Activated T-cell treated with anti-CD3 and anti-CD28 coated beads, Interleukin-2, amount 50 U/mL, for 72 hours (primary cell): ENCODE measurements at places on chromosomes 13 and 19. TPM values are rescaled to one million over a fixed set of nuclear protein-coding genes. Genes with fewer than 3 reads are reported as not detected.

DNA sequence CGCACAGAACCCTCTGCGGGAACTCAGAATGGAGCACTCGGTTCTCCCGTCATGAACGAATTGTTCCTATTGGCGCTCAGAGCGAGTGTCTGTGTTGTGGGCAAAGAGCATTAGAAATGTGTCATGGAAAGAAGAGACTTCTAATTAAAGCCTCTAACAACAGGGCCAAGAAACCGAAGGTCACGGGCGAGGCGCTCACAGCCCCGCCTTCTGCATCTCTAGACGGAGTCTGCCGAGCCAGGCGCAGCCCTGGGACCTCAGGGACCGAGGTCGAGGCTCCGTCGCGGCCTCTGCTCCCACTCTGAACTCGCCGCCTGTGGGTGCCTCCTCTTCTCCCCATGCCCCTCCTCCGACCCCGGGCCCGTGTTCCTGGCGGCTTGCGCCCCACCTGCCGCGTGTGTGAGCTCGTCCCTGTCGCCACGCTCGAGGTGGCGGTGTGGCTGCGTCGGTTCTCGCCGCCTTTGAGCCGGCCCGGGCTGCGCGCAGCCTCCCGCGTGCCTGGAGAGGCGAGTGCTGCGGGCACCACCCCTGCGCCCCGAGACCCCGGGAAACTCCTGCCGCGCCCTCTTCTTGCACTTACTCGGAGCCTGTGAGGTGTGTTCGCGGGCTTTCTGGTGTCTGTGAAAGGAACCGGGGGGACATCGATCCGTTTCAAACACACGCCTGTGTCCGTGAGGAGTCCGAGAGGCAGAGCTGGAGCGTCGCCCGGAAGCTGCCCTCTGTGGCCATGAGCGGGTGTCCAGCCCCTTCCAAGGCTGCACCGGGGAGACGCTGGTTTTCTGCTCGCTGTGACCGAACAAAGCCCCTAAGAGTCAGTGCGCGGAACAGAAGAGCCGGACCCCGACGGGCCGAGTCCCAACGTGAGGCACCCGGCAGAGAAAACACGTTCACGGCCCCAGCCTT, 45.4 kb upstream of the SPACA7 start:
- no peak overlapping the region for H3K27ac ChIP-seq
- no peaks in the 10 kb centered on the region for H3K36me3 ChIP-seq
- no peak for DNase-seq
- no peak overlapping the region for H3K4me3 ChIP-seq

DNA sequence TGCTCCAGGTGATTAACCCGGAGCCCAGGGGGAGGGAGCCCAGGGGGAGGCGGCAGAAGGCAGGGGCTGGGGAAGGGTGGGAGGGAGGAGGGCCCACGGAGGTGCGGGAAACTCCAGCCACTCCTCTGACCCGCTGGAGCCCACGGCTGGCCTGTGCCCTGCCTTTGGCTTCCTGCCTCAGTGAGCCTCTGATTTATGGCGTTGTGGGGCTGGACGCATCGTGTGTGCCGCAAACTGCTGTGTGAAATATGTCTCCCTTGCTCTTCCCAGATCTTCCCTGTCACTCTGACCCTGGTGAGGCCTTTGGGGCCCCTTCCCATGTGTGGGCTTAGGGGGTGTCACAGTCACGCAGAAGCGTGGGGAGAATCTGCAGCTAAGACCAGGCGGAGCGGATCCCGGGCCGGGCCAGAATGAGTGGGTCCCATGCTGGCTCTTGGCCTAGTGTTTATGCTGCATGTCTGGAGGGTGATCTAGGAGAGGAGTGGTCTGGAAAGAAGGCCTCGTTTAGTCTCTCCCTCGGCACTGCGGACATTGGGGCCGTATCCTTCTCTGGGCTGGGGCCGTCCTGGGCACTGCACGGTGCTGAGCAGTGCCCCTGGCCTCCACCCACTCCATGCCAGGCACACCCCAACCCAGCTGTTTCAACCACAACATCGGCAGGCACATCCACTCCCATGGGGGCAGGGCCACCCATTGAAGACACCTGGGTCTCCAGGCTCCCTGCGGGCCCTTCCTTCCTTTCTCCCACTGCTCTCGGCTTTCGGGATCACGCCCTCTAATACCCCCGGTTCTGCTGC, 123.0 kb downstream of the KDM4B start:
- H3K36me3 ChIP-seq: peaks cover 2% of the 10 kb centered on the region
- H3K4me3 ChIP-seq: no peak overlapping the region
- no peak for DNase-seq
- no peaks in the 10 kb centered on the region for H3K27me3 ChIP-seq

- no peak overlapping the region for H3K27ac ChIP-seq
- no peak overlapping the region for H3K4me3 ChIP-seq
- H3K4me1 ChIP-seq: no peaks in the 10 kb centered on the region
- H3K36me3 ChIP-seq: no peaks in the 10 kb centered on the region
Observed at GRCh38 chr19:1680976-1681375, 28.6 kb upstream of the TCF3 start.

GRCh38 chr13:106484537-106485193, 50.8 kb downstream of the EFNB2 start:
- H3K4me1 ChIP-seq: no peaks in the 10 kb centered on the region
- DNase-seq: no peak
- no peak overlapping the region for H3K4me3 ChIP-seq

- no peaks in the 10 kb centered on the region for H3K4me1 ChIP-seq
- H3K4me3 ChIP-seq: no peak overlapping the region
- DNase-seq: no peak
Observed at GRCh38 chr13:112648101-112648500, 41.7 kb upstream of the ATP11A start.

GRCh38 chr19:4598712-4599111, 39.2 kb upstream of the SEMA6B start:
- peaks cover 5% of the 10 kb centered on the region for H3K4me1 ChIP-seq
- H3K4me3 ChIP-seq: peak overlapping the region; percentile 53

The CYP4F11 gene
- not detected for total RNA-seq
